ENCODE measurements at places on chromosomes 3 and 15.

- DNase-seq = no peak
Observed at GRCh38 chr3:70519026-70519425, 206.6 kb upstream of the MDFIC2 start.

GRCh38 chr3:65831733-65832425 is 206.8 kb downstream of the MAGI1 start:
- no peak for DNase-seq

- no peak for DNase-seq
Observed at GRCh38 chr3:23926736-23927135, 9.8 kb downstream of the RPL15 start.

DNA sequence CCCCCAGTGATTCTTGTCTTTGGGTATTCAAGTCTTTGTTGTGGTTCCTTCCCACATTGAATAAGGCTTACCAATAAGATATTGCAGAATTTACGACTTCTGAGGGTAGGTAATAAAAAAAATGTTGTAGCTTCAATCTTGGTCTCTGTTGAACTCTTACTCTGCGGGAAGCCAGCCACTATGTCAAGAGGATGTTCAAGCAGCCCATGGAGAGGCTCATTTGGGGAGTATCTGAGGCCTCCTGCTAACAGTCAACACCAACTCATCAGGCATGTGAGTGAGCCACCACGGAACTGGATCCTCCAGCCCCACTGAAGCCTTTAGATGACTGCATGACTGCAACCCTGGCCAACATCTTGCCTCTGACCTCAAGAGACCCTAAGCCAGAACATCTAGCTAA is 3.2 kb upstream of the TBC1D23 start:
- DNase-seq = no peak

DNA sequence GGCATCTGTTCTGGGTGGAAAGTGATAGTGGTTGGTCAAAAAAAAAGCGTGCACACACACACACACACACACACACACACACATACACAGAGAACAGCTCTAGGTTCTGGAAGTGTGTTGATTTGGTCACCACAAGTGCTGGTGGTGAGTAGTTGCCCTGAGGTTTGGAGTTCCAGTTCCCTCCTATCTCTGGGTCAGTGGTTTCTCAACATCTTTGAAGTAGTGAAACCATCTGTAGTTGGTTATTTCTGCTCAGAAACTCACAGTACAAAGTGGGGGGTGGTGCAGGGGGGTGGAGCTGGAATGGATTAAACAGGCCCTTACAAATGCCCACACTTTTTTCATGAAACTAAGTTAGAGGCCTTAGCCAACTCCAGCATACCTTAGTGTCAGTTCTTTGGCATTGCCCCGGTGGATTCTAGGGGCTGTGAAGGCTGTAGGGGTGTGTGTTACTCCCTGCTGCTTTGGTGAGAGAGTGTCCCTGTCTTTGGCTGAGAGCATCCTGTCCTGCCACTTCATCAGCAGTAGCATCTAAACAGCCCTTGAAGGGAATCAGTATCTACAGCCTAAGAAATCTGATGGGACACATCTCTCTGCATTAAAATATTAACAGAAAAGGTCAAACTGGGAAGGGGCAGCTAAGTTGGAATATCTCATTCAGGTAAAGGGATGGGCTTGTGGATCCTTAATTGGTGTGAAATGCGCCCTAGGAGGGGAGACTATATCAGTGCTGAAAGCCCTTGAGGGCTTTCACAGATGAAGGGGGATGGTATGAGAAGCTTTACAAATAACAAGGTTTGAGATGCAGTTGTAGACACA is 20.6 kb downstream of the SMAD3 start:
- DNase-seq = no peak

DNA sequence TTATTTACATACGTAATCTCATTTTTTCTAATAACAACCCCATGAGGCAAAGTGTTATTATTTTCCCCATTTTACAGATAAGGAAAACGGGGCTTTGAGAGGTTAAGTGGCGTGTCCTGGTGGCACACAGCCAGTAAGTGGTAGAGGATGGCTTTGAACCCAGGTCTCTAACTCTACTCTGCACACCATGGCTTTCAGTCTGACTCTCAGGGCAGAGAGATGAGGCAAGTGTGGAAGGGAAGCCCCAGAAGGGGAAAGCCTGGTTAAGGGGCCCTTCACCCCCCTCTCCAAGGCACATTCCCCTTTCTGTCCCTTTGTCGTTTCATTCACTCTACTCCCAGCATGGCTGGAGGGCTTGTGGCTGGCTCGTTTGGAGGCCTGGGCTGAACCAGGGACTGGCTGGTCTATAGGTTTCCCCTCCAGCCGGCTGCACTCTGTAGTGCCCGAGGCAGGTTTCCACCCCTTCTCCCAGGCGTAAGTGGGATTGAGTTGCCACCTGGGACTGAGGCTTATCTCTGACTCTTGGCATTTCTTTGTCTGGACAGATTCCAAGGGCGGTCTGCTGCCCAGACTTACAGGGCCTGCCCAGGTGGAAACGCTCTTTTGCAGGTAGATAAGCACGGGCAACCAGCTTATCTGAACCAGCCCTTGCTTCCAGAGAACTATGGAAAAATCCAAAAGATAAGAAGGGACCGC is 12.1 kb downstream of the SEMA4B start:
- no peak for DNase-seq

- no peak for DNase-seq
Observed at GRCh38 chr15:60731583-60732130, 252.7 kb upstream of the ICE2 start.

- no peak for DNase-seq
Observed at GRCh38 chr15:35306361-35306981, 221.4 kb upstream of the NANOGP8 start.

DNA sequence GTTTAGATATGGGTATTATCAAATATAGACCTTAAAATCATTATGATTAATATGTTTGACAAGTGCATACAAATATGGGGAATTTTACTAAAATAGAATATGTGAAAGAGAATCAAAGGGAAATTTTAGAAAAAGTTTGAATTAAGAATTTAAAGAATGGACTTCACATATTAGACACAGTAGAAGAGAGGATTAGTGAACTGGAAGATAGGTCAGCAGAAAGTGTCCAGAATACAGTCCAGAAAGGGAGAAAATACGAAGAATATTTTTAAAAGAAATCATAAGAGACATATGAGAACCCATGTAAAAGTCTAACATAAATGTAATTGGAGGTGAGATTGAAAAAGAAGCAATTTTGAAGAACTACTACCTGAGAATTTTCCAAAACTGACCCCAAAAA is 139.9 kb downstream of the DTWD1 start:
- DNase-seq = no peak

GRCh38 chr15:25850154-25851111 is 12.7 kb downstream of the ATP10A start:
- DNase-seq = no peak

GRCh38 chr3:150544726-150545125 is 1.6 kb downstream of the SERP1 start:
- DNase-seq = no peak

GRCh38 chr15:83108266-83109219 is 1.1 kb downstream of the TM6SF1 start:
- DNase-seq = peak; percentile 8

GRCh38 chr3:140166861-140167599 is 232.0 kb downstream of the CLSTN2 start:
- DNase-seq = no peak

DNA sequence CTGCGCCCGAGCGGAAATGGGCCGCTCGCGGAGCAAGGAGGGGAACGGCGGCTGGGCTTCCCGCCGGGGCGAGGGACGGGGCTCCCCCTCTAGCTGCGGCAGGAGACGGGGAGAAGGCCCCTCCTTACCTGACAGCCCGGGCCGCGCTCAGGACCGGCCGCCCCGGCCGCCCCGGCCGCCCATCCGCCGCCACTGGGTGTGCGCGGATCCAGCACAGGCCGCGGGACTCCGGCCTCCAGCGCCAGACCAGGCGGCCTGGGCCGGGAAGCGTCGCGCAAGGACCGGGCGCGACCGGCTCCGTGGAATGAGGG is 296 bp downstream of the TPRA1 start:
- no peak for DNase-seq

GRCh38 chr15:63759752-63760151 is 74.0 kb downstream of the HERC1 start:
- DNase-seq = no peak

DNA sequence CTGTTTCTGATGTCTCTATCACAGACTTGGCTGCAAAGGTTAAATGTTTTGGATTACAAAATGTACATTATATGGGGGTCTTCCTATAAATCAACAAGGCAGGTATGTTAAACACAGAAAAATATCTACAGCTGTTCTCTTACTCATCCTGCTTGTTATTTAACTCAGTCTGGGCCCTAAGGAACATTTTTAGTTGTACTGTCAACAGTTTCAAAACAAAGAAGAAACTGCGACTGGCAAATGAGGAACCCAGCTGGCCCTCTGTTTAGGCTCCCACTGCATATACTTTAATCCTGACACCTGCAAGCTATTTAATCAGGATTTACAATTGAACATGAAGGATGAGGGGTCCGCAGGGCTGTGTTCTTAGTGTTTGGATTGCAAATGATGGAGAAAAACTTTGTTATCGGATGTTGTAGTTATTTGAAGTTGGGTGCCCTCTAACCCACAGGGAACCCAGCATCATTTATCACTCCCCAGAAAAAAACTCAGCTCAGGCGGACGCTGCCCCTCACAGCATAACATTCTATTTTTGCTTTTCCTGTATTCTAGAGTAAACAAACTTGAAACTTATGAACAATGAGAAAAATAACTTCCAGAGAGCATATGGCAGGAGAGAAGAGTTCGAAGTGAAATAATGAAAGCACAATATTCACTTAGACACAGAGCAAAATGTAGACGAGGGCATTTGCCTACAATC is 91.2 kb downstream of the POLR2M start:
- no peak for DNase-seq

DNA sequence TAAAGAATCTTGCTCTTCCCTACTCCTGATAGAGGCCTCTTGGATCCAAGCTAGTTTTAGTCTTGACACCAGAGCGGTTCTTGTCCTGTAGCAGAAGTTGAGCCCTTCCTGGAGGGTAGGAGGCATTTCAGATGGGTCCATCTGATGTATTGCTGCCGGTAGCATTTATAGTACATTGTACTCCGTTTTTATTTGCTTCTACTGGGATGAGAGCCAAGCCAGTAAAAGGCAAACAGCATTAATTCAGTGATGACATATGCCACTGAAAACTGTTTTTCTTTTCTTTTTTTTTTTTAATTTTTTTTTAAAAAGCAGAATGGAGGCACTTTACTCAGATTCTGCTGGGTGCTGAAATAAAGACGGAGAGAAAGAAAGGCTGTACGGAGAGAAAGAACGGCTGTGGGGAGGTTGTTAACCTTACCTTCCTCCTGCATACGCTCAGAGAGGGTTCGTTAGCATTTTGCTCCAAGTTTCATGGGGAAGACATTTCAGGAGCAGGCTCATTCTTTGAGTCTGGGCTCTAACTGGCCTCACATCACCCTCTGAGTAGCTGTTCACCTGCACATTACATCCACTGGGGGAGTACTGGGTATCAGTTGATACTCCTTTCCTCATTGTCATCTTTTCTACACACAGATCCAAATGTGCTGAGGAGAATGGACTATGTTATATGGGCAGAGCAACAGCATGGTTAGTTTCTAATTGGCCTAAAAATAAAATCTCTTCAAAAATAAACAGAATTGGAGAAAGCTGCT is 161.5 kb downstream of the FEZF2 start:
- no peak for DNase-seq

DNA sequence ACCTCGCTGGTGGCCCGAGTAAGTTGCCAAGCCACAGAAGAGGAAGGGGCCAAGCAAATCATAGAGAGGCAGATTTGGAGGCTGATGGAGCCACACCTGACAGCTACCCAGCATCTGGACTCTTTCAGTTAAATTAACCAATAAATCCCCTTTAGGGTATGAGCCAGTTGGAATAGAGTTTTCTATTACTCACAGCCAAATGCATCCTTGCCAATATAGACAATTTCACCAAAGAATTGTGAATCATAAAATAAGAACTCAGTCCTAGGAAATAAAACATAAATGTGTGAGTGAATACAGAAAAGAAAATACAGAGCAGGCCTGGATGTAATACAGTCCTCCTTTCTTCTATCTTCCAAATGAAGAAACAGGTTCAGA is 161.6 kb upstream of the ANKRD28 start:
- no peak for DNase-seq

GRCh38 chr3:119500901-119501300 is 2.6 kb downstream of the TIMMDC1 start:
- no peak for DNase-seq

DNA sequence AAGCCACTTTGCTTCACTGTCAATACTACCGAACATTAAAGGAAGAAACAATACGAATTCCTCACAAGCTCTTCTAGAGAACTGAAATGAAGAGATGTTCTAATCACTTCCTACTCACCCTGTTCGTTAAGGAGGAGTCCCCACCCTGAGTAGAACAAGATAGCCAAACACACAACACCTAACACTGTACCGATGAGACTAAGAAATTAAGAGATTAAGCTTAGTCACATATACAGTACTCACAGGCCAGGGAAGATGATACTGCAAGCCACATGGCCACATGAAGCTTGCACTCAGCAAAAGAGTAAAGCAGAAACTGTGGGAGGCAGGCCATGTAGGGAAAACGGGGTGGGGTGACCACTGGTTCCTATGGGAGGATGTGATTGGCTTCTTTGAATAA is 48.0 kb downstream of the CGGBP1 start:
- no peak for DNase-seq

Measured in C1 segment of cervical spinal cord (tissue), 14 donors.